ENCODE measurements at places on chromosomes 6 and 20. TPM values are rescaled to one million over a fixed set of nuclear protein-coding genes. Genes with fewer than 3 reads are reported as not detected.

CRISP2 gene
- total RNA-seq: not detected

STK38 gene
- 34.3 TPM for total RNA-seq

CLPSL1 gene
- total RNA-seq: not detected

ADGRF5 gene
- total RNA-seq: 15.9 TPM

SLC22A16 gene
- total RNA-seq: not detected

FBXL4 gene
- 14.7 TPM for total RNA-seq

All from fibroblast of the aortic adventitia (primary cell).